ENCODE measurements at places on chromosomes 1 and 21.
A peak's percentile ranks its signal among the peaks of the same experiment; 100 is the strongest.

- DNase-seq = no peak
Observed at GRCh38 chr1:10380594-10381275, 18.1 kb upstream of the PGD start.

DNA sequence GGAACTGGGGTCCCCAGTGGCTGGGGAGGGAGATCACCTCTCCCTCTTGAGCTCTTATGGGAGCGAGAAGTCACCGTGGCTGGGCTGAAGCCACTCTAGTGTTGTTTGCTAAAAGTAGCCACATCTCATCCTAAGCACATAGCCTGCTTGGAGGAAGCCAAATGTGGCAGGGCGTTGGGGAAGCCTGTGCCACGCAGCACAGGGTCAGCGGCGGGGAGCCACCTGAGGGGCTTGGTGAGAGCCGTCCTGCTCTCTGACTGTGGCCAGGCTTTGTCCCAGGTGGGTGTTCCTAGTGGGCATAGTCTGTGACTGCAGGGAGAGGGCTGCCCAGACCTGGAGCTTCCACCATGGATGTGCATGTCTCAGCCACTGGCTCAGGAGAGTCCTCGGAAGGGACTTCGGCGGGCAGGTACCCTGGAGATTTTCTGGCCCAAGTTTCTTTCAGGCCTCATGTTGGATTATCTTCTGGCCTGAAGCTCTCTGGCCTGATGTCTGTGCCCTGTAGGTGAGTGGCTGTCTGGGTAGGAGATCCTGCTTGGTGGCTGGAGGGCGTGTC lies 38.9 kb downstream of the MORN1 start:
- DNase-seq = no peak

- DNase-seq = no peak
Observed at GRCh38 chr1:29251164-29252124, 15.1 kb downstream of the PTPRU start.

DNA sequence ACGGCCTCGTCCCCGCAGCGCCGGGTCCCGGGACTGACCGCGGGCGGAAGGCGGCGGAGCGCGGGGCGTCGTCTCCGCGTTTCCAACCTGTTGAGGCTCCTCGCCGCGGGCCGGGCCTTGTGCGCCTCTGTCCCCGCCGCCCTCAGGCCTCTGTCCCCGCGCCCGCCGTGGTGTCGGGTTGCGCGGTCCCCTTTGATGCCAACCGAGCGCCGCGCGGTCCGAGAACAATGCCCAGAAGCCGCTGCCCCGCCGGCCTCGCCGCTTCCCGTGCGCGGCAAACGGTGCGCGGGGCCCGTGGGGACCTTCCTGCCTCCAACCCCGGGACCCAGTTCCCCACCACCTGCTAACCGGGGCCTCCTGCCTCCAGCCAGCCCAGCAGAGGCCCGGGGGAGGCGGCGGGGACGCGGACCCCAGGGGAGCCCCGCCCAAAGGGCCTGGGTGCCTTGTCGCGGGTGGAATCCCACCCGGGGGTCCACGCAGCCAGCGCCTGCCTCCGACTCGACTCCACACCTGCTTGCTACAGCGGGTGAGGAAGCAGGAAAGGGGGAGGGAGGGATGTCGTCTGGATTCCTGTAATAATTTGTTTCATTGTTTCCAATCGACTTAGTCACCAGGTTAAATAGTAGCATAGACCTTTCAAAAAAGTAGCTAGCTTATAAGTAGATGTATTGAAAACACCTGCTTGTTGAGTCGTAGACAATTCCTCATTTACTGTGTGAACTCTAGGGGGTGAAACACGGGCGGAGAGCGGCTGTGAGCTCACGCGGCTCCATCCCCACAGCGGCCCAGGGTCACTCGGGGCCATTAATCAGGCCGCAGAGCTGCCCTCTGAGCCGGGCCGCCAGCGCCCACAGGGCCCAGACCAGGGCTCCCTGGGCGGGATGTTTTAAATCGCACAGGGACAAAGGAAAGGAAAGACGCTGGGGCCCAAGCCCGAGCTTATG lies 1.1 kb downstream of the COL18A1 start:
- DNase-seq = no peak

DNA sequence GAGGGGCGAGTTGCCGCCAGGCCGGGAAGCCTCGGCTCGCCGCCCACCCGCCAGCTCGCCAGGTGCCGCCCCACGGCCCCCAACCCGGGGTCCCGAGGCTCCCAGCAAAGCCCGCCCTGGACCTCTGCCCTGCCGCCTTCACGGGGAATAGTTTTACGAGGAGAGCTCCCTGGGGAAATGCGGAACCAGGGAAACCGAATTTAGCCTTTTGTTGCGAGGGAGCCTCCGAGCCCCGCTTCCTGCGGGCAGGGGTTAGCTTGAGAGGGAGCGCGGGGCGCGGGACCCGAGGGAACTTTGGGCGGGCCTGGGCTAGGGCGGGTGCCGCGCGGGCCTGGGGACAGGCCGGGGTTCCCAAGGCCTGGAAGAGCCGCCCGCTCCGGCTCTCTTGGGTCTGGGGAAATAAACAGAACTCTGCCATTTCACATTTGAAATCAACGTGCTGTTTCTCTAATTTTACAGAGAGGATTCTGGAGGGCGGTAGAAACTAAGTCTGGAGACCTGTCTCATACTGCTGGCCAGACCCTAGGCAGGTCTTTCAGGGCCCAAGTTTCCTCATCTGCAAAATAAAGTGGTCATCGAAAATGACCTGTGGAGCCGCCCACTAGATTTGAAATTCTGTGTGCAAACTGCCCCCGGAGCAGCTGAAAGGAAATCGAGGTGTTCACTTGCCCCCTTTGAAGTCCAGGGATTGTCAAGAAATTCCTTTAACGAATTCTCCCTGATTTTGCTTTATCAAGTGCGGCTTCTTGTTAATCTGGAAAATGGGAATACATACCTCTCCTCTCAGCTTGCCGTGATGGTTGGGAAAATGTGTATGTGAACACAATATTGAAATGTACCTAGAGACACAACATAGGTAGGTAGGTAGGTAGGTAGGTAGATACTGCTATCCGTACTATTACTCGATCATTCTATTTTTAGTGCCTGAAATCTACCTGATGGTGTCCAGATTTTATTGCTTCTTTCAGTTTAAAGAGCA lies 749 bp upstream of the GLUL start:
- DNase-seq = no peak

GRCh38 chr21:42846221-42846620 lies 33.1 kb downstream of the WDR4 start:
- DNase-seq = no peak

DNA sequence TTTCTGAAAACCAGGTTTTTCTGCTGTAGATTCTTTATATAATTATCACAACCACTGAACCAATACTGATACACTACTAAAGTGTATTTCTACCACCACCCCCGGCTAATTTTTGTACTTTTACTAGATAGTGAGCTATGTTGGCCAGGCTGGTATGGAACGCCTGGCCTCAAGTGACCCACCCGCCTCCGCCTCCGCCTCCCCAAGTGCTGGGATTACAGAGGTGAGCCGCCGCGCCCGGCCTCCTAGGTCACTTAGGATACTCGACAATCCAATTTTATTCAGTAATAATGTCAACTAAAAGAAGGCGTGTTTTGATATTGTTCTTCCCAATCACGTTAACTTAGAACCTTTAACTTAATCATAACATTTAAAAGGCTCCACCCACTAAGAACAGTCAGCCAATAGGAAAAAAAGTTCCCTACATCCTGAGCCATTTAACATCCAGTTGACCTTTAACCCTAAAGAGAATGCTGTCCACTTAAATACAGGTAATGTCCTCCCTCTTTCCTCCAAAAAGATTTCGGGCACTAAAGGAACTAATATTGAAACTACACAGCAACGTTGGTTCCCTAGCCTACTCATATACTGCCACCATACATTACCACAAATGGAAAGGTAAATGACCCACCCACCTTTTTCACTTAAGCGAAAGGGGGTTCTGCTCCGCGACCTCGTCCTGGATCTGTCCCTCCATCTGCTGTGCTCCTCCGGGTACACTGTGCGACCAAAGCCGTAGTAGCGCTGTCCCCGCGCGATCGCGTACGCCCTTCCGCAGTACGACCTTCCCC lies 1.2 kb downstream of the RSRP1 start:
- no peak for DNase-seq

- DNase-seq = no peak
Observed at GRCh38 chr1:203207751-203208150, 21.2 kb upstream of the CHI3L1 start.

- no peak for DNase-seq
Observed at GRCh38 chr1:96587222-96587621, 134.4 kb upstream of the PTBP2 start.

- no peak for DNase-seq
Observed at GRCh38 chr1:220207411-220207810, 64.8 kb downstream of the RAB3GAP2 start.

DNA sequence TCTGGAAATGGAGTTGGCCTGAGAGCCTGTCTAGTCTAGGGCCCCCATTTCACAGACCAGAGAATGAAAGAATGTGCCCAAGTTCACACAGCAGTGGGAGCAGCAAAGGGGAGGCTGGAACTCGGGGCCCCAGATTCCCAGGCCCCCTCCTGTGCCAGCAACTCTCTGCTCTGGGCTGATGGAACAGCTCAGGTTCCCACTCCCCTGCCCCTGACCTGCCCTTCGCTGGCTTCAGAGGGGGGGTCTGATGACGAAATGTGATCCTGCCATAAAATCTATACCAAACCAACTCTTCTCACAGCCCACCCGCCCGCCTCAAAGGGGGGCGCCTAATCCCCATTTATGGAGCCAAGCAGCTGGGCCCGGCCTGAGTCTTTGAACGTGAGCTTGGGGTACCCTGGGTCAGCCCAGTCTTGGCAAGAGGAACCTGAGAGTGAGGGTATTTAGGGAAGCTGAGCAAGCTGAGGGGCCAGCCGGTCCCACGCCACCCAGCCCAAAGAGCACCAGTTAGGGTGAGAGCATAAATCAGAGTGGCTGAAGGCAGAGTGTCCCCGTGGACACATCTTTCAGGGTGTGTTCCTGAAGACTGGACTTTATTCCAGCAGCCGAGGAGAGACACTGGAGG lies 65.0 kb downstream of the FOXD2 start:
- no peak for DNase-seq

DNA sequence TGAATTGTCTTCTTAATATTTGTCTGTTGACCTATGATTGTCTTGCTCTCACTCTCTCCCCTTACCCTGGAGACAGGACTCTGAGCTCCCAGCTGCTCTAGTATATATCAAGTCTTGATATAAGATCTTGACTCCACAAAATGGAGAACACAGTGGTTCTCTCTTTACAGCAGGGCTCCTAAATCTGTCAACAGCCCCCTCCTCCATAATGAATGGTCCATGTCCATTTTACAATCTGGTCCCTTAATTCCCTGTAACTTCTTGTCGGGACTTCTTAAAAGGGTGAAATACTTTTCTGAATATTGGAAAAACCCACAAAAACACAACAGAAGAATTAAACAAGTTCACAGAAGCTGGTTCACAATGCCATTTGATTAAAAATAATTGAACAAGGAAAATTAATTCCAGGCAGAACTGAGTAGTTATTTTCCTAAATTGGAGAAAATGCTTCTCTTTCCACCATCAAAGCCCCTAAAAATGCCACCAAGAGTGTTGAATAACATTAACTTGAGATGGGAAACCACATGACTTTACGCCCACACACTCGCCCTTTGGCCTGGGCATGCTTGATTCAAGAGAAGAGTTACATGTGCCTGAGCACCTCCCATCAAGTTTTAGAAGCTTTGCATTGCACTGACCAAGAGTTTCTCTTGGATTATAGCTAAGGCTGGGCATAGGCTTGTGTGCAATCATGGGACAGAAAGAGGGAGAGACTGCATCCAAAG lies 109.8 kb downstream of the TOMM20 start:
- DNase-seq = no peak

DNA sequence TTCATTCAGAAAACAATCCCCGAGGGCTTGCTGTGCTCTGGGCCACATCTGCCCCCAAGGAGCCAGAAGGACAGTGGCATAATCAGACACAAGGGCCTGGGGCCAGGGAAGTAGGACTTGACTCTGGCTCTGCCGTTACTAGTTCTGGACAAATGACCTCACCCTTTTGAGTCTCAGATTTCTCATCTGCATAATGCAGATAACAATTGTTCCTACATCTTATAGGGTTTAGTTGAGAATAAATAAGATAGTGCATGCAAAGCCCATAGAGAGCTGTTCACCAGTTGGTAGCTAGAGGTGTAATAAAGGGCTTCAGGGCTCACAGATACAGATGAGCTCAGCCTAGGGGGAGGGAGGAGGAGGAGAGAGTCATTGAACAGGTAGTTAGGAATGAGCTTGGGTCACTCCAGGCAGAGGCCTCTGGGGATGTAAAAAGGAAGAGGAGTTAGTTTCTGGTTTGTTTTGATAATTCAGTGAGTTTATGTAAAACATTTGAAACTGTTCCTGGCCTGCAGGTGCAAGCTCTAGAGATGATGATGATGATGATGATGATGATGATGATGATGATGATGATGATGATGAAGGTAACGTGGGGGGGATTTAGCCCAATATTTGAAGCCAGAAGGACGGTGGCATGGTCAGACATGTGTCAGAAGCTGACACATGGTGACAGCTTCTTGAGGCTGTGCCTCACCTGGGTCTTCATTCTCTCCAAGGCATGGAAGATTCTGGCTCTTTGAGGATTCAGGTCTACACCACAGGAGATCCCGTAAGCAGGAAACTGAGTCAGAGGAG lies 858 bp downstream of the LACTBL1 start:
- DNase-seq = no peak

DNA sequence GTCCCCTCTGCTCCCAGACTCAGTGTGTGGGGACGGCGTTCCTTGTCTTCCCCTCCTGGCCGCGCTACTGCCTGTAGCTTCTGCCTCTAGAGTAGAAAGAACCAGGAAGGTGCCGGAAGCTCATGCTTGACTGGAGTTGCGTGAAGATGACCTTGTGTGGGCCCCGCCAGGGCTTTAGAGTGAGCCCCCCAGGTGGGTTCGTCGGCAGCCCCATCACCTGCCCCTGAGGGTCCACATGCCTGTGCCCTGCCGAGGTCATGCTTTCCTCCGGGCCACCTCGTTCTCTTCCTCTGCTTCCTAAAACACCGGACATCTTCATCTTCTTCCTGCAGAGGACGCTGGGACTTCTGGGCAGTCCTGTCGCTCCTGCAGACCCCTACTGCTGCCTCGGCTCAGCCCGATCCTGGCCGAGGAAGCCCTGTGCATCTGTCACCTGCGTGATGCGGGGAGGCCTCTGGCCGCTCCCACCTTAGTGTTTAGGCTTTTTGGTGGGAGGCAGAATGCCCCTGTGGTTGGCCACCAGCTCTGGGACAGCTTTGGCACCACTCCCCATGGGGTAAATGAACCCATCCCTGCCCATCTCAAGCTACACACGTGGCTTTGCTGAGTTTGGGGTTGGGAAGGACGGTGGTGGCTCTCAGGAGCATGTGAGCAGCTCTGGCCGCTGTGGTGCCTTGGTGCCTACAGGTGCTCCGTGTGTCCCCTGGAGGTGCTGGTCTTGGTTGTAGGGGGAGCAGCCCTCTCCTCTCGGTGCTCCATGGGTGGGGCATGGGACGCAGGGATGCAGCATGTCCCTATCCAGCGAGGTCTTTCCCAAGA lies 12.3 kb downstream of the OBSCN start:
- no peak for DNase-seq

- no peak for DNase-seq
Observed at GRCh38 chr1:35364741-35365140, 96.2 kb downstream of the ZMYM4 start.

GRCh38 chr1:150564051-150564991 lies 15.1 kb downstream of the MCL1 start:
- peak; percentile 49 for DNase-seq

All from MM.1S (cell line).